NT2/D1 (cell line): ENCODE measurements at places on chromosomes 13 and 19.

GRCh38 chr19:44742330-44743061, 6.0 kb upstream of the BCL3 start:
- no peak for DNase-seq

- DNase-seq: no peak
Observed at GRCh38 chr13:22112956-22113745, 442.3 kb downstream of the FGF9 start.

DNA sequence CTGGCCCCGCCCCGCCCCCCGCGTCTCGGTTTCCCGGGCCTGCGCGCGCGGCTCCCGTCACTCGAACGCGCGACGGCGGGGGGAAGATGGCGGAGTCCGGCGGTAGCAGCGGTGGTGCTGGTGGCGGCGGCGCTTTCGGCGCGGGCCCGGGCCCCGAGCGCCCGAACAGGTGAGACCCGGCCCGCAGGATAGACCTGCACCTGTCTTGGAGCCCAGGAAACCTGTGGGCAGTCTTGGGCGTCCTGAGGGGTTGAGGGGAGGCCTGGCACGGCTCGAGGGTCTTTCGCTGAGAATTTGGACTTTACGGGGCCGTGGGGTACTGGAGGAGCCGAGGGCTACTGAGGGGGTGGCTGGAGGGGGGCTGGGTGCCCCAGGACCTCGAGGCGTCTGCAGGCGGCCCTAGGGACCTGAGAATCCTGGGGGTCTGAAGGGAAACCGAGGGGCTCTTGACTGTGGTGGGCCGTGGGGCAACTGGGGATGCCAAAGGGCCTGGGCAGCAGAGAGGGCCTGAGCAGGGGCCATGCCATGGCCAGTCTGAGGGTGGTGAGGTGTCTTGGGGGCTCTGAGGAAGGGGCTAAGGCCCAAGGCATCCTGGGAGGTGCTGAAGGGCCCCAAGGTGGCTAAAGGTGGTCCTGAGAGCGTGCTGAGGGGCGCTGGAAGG, at the start of gene KLHL26:
Gene KLHL26 (plus strand): TSS at position 60 of the 661 bp plus-strand sequence. CDS start 27 bp downstream, at position 87.
- no peak for DNase-seq

- no peak for DNase-seq
Observed at GRCh38 chr13:77274126-77274525, 52.8 kb downstream of the MYCBP2 start.

DNA sequence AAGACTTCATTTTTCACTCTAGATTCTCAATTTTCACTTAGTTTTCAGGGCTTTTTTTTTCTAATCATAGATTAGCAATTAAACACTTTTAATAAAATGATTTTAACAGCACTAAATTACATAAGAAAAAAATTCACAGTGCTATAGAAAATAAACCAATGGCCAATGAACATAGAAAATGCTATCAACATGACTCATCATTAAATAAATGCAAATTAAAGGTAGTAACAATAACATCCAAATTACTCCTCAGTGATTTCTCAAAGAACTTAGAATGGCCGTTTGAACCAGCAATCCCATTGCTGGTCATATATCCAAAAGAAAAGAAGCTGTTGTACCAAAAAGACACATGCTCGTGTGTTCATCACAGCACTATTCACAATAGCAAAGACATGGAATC, 1058.9 kb downstream of the UQCRFS1 start:
- DNase-seq: no peak

DNA sequence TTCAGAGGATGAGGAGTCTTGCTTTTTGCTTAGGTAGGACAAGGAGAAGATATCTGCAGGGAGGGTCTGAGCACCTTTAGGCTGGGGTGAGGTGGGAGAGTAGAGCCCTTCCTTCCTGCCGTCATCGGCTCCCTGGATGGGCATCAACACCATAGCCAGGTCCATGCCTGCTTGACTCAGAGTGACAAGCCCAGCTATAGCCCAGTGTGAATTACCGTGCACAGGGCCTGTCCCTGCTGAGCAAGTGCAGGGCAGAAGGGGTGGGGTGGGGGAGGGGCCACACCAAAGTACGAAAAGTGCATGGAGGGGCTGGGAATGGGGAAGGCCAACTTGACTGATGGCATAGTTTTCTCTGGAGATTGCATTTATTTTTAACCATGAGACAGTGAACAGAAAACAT, 30.3 kb upstream of the RNF113B start:
- DNase-seq: no peak
